Activated CD4-positive, alpha-beta T cell treated with anti-CD3 and anti-CD28 coated beads for 4 hours (primary cell): ENCODE measurements at places on chromosomes 4 and X.

DNA sequence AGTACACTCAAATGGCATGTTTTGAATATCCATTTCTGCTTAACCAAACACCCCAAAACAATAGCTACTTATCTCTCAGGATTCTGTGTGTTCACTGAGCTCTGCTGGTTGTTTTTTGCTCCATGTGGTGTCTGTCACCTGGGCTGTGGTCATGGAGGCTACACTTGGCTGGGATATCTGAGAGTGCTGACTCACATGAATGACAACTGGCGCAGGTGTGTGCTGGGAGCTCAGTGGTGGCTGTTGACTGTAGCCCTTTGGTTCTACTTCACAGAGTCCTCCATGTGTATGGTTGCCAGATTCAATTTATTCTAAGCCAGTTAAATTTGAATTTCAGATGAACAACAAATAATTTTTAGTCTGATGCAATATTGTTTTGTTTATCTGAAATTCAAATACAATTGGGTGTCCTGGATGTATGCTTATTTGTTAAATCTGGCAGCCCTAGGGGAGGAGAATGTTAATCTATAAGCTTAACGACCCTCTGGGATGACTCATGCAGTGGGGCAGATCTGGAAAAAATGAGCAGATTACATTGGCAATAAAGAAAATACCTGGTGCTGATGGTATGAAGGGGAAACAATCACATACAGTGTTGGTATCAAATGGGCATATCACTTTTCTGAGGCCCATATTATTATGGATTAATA is 28.2 kb upstream of the TCEAL4 start:
- DNase-seq, result no peak

- DNase-seq, result no peak
Measured at GRCh38 chrX:29397506-29397905, 810.3 kb downstream of the IL1RAPL1 start.

DNA sequence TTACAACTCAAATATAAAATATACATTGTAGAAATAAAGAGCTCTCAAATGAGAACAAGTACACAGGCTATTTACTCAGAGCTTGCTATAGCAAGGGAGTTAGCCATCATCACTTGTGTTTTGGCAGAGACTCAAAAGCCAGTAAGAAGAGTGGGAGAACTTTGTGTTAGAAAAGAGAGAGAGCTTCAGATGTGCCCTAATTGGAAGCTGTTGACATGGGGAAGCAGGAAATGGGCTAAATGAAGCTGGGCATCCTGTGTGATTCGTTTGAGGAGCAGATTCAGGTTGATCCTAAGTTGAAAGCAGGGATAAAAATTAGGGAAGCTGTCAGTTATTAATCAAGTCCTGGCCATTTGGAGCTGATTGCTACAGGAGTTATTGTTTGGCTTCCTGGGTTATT is 207.4 kb upstream of the MAOA start:
- DNase-seq, result no peak

DNA sequence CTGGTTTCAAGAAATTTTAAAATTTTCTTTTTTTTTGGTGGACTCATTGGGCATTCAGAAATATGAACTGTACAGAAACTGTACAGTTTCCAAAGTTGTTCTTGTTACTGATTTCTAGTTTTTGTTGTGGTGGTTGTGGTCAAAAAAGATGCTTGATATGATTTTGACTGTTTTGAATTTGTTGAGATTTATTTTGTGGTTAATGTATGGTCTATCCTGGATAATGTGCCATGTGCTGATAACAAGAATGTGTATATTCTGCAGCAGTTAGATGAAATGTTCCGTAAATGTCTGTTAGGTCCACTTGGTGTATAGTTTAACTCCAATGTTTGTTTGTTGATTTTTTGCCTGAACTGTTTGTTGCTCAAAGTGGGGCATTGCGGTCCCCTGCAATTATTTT is 127.6 kb upstream of the NUDT6 start:
- DNase-seq, result no peak

- no peak for DNase-seq
Measured at GRCh38 chr4:135775909-135776308, 1574.3 kb upstream of the PABPC4L start.

DNA sequence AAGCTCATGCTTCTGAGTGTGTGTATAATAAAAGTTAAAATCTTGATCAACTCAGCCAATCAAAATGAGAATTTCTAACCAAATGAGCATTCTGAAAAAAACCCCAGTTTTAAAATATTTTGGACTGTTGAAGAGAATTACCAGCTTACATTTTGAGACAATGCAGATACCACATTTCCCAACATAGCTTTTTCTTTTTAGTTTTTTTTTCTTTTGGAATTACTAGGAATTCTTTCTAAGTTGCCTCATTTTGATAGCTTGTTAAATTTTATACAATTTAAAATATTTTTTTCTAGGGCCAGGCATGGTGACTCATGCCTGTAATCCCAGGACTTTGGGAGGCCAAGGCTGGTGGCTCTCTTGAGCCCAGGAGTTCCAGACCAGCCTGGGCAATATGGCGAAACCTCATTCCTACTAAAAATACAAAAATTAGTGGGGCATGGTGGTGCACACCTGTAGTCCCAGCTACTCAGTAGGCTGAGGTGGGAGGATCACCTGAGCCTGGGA is 2.2 kb downstream of the RP2 start:
- DNase-seq, result no peak

GRCh38 chr4:150280081-150280895 is 202.0 kb downstream of the DCLK2 start:
- DNase-seq, result no peak
